ENCODE measurements at places on chromosomes 7 and 10.

DNA sequence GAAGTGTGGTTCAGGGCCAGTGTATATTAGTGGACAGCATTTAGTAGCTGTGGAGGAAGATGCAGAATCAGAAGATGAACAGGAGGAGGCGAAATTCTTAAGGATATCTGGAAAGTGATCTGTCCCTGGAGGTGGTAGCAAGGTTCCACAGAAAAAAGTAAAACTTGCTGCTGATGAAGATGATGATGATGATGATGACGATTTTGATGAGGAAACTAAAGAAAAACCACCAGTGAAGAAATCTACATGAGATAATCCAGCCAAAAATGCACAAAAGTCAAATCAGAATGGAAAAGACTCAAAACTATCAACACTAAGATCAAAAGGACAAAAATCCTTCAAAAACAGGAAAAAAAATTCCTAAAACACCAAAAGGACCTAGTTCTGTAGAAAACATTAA, 26.3 kb downstream of the TM9SF3 start:
- DNase-seq: no peak

- no peak for DNase-seq
These were observed 98.4 kb downstream of the PIP4K2A start for GRCh38 chr10:22615819-22616499.

GRCh38 chr10:112953174-112954159, 3.4 kb downstream of the TCF7L2 start:
- DNase-seq: no peak

DNA sequence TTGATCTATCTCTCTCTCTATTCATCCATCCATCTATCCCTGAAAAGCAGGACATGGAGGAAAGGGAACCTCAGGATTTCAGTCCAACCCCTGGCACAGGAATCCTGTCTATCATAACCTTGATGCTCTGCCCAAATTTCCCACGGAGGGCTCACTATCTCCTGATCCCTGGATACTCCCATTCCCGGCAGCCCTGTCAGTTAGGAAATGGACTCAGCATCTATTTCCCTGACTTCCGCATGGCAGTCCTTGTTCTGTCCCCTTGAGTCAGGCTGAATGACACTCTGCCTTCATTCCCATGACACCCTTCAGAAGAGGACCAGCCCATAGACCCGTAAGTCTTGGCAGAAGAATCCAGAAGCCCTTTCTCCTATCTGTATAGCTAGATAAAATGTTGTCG, 77.7 kb downstream of the VWA2 start:
- no peak for DNase-seq

GRCh38 chr10:75137533-75138438, 26.3 kb downstream of the SAMD8 start:
- no peak for DNase-seq

GRCh38 chr7:69651101-69651590, 52.9 kb downstream of the AUTS2 start:
- DNase-seq: no peak
